ENCODE measurements at places on chromosomes 1 and 21.

- no peak for DNase-seq
These were observed 25.3 kb upstream of the ATP5PO start for GRCh38 chr21:33940881-33941245.

- no peak for DNase-seq
These were observed 417.7 kb upstream of the ZRANB2 start for GRCh38 chr1:71498542-71498941.

DNA sequence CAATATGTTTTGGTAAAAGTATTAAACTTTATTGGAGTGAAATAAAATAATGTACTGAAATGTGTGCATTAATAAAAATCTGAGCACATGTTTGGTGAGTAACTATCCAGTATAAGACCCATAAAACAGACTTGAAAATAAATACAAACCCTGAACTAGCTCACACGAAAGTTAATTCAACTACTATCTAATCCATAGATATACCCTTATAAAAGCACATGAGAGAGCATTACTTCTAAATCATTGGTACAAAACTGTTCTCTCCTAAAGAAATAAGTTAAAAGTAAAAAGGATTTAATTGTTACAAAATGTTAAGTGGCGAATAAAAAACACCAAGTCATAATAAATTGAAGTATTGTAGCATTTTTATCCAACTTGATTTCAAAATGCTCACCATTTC is 295.6 kb downstream of the PTPRC start:
- DNase-seq: no peak

DNA sequence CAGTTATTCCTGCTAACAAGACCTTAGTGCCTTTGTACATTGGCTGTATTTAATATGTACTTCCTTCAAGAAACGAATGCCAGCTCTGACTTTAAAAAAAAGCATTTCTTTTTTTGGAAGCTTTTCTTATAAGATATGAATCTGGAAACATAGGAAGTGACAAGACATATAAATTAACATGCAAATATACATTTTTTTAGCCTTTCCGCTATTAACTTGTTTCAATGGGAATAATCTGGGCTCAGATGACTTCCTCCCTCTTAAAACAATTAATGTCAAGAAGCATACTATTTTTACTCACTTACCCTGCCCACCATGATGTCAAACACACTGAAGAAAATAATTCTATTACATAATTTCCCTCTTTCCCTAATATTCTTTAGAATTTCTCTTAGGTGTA is 1.4 kb downstream of the DENND1B start:
- DNase-seq: no peak

- DNase-seq: no peak
These were observed 34.2 kb upstream of the TTC34 start for GRCh38 chr1:2835650-2836159.

- DNase-seq: no peak
These were observed 76.3 kb downstream of the XCL2 start for GRCh38 chr1:168467452-168467851.

DNA sequence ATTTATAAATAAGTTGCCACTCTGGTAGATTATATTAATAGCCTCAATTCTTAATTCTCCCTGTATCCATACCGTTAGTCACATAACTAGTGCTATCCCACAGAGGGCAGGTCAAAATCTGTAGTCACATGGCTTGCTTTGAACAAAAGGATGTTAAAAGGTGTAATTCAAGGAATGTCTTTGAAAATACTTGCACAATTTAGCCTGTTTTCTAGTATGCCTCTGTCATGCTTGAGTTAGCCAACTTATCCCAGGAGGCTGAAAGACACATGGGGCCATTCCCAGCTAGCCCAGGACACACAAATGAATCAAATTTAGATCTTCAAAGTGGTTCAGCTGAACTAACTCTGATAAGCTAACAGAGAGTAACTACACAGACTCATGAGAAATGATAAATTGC is 758.5 kb upstream of the NEGR1 start:
- DNase-seq: no peak

DNA sequence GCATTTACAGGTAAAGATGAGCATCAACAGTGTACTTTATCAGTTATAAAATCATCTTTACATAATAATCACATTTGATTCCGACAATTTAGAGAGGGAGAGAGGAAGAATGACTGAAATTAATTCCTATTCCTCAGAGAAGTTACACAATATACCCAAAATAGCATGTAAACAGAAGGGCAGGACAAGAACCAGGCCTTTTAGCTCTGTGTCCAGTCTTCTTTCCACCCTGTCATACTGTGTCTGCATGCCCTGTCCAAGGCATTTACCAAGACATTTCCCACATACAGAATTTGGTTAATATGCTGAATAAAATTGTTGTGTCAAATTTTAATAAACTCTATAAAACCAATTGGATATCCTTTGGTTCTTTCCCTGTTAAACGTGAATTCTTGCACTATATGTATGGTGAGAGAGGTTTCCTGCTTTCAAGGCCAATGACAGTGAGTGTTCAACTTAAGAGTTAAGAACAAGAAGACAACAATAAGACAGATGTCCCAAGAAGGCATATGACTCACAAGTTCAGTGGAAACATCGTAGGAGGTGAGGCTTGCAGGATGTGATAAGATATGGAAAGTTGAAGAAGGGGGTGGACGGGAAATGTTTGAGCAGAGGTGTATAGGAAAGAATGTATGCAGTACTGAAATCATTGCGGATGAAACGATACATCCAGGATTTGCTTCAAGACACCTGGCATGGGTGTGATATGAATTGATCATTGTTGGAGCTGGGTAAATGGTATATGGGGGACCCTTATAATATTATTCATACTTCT is 20.8 kb downstream of the LRRC8B start:
- DNase-seq: no peak

DNA sequence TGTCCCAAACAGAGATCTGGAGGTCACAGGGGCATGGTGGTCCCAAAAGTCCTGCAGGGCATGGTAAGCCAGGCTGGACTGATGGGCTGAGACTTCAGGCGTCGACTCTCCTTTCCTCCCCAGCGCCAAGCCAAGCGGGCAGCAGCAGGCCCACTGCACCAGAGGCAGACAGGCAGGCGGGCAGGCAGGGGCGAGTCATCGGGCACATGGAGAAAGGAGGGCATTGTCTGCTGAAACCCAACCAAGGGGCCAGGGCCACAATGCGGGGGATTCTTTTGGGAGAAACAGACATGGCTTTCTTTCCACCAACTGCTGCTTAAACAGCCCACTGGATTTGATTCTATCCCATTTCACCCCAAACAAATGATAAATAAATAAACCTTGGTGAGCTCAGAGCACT is 46.2 kb downstream of the TRABD2B start:
- no peak for DNase-seq

DNA sequence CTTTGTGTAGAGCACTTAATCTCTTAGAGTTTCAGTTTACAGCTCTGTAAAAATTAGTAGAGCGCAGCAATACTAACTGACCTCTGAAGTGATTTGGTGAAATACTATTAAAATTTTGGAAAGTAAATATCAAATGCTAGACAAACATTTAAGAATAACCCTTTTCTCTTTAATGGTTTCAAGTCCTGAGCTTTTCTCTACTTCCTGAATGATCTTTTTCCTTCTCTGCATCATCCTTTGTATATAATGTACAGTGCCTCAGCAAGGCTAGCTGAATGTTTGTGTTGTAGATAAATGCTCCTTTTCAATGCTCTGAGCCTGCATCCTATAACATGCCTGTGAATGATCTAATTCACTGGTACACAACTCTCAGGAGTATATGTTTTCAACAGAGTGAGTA is 272.9 kb downstream of the ADGRL2 start:
- no peak for DNase-seq

GRCh38 chr1:93394514-93394913 is 48.8 kb downstream of the DR1 start:
- no peak for DNase-seq

DNA sequence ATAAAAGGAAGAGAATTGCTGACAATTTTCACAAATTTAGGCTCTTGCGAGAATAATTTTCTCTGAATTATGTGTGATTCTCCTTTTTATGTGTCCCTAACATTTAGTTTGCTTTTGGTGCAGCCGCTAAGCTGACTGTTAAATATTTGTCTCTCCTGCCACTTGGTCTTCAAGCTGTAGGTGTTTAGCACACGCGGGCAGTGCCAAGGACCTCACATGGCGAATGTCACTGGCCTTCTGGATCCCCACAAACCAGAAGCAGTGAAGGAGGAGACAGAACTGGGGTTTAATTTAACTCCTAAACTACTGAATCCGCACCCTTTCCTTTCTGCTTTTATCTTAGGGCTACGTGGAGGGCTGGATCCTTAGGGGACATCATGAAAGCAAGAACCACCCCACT is 120.0 kb downstream of the KAZN start:
- DNase-seq: no peak

DNA sequence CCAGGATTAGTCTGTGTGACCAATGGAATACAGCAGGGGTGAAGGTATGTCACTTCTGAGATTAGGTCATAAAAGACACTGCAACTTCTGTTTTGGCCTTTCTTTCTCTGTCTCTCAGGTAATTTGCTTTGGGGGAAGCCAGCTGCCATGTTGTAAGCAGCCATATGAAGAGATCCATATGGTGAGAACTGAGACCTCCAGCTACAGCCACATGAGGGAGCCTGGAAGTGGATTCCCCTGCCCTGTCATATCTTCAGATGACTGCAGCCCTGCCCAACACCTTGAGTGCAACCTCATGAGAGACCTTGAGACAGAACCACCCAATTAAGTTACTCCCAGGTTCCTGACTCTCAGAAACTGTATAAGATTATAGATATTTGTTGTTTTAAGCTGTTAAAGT is 70.1 kb upstream of the ESRRG start:
- no peak for DNase-seq

- no peak for DNase-seq
These were observed 142.6 kb downstream of the AJAP1 start for GRCh38 chr1:4797016-4797410.

Data from activated CD4-positive, CD25-positive, alpha-beta regulatory T cell treated with anti-CD3 and anti-CD28 coated beads, Interleukin-2, amount 50 U/mL, for 72 hours (primary cell).